ENCODE measurements at places on chromosomes 4 and X. TPM values are rescaled to one million over a fixed set of nuclear protein-coding genes. Genes with fewer than 3 reads are reported as not detected.

DNA sequence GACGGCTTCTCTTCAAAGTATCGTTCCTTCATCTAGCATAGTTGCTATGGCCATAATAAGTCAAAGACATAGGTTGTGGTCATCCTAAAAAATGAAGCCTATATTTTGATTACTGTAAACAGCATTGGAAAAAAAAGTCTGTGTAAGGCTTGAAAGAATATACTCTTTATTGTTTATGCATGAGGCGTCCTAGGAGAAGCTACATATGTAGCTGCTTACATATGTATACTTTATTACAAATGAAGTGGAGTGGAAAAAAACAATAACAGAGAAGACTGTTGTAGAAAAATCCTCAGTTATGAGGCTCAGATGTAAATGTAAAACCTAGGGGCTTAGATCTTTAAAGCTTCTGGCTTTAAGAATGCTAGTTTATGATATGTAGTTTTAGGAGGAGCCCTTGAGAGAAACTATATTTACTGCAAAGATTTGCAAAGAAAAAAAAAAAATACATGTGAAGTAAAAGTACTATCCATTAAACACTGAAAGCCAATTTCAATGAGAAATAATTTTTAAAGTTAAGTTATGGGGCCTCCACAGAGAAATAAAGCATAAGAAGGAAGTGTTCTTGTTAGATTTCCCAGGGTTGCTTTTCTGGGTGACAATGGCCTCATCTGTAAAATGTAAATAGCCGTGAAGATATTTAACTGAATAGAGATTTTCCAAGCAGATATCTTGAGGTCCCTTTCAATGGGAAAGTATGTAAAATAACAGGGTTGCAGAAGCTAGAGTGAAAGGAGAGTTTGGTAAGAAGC is 598.2 kb downstream of the TRIML1 start:
- no peak for DNase-seq

DNA sequence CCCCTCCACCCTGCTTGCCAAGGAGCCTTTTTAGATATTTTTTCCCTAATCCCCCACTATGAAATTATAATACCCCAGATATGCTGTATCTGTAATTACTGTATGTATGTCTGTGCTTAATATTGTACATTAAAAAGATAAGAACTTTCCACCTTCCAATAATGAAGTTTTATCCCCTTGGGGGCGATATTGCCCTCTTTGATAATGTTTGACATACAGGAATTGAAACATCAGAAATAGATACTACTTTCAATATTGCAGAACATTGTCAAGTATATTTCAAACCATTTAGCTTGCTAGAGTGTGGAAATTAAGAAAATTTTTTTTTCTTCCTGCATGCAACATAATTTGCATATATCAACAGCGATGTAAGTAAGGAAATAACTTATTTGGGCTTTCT is 58.9 kb downstream of the NAF1 start:
- no peak for DNase-seq

DNA sequence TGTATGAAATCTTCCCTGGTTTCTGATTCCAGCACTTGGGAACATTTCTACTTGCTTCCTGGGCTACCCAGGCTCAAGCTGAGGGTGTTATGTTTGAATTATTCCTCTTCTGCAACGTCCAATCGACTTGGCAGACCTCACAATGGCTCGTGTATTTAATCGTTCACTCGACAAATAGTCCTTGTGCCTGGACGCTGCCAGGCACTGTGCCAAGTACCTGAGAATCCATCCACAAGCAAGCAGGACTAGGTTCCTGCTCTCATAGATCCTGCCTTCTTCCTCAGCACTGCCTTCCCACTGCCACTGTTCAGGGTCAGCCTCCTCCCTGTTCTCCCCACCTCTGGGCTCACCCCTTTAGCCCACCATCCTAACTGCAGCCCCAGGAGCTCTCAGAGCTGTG is 113.3 kb downstream of the EFNB1 start:
- no peak for DNase-seq

Gene CFAP99
- not detected for total RNA-seq

Gene TRPC3
- total RNA-seq: 0.77 TPM

Gene TMPRSS11F
- total RNA-seq: not detected

DNA sequence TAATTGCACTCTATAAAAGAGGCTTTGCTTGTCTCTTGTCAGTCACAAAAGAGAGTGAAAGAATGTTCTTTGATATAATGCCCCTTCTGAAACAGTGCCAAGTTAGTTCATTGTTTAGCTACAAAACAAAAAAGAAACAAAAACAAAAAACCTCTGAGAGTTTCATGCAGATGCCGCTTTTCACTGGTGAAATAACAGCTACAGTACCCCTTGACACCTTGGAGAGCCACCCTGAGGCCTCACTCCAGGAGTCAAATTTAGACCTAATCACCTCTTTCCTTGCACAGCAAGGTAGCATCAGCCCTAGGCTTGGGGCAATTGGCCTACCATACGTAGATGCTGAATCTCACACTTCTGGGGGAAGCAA is 185.2 kb downstream of the UNC5C start:
- no peak for DNase-seq

Gene ERAS
- 0.46 TPM for total RNA-seq

DNA sequence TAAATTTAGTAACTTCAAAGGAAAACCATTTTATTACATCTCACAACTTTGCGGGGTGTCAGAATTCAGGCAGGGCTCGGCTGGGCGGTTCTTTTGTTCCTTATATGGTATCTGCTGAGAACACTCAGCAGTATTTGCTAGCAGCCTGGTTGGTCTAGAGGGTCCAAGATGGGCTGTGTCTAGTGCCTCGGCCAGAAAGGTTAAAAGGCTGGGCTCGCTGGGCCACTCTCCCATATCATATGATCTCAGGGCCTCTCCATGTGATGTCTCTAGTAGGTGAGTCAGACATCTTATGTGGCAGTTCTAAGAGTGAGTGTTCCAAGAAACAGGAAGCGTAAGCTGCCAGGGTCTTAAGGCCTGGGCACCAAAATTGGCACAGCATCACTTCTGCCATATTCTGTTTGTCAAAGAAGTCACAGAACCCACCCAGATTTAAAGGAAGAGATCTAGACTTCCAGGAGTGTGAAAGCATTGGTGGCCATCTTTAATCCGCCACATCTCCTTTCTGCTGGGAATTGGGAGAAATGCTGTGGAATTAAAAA is 100.9 kb upstream of the ATP6AP2 start:
- no peak for DNase-seq

Gene FOXP3
- total RNA-seq: not detected

Data from uterus (tissue), 4 donors.